ENCODE measurements at places on chromosomes 12 and 14.

GRCh38 chr12:108772247-108772646 lies 40.9 kb upstream of the CORO1C start:
- no peak for DNase-seq

DNA sequence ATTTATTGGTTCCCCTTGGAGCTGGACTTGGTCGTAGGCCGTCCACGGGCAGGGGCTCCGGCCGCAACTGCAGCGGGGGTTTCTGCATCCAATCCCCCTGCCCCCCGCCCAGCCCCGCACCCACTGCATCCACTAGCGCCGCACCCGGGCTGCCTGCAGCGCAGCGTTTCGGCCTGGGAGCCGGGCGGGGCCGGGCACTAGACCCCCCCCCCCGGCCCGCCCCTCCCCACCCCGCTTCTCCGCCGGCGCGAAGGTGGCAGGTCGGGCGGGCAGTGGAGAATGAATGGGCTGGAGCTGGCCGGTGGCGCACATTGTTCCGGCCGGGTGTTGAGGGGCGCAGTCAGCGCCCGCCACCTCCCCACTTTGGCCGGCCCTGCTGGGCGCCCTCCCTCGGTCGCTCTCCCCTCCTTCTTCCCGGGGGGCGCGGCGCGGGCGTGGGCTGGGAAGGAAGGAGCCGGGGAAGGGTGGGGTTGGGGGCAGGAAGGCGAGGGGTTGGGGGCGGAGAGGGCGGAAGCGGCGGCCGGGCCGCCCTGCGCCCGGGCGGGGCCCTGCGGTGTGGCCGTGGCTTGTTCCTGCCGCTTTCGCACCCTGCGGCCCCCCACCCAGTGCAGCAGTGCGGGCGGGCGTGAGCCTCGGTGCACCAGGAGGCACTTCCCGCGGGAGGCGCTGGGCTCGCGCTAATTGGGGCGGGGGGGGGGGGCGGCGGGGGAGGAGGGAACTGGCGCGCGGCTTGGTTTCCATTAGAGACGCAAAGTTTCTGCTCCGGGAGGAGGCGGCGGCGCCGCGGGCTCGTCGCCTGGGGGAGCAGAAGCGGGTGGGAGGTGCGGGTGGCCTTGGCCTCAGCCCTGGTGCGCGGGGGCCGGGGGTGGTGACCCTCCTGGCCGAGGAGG lies 841 bp downstream of the CALM1 start:
- DNase-seq: peak; percentile 74

- DNase-seq: no peak
These were observed 31.2 kb upstream of the VASH1 start for GRCh38 chr14:76729953-76730505.

GRCh38 chr14:64644629-64645028 lies 59.6 kb upstream of the PLEKHG3 start:
- DNase-seq: no peak

- no peak for DNase-seq
These were observed 7.6 kb downstream of the EGLN3 start for GRCh38 chr14:33943096-33943883.

GRCh38 chr12:95642583-95642982 lies 91.3 kb upstream of the USP44 start:
- DNase-seq: no peak

GRCh38 chr12:13085968-13086686 lies 17.3 kb downstream of the GSG1 start:
- DNase-seq: no peak

- DNase-seq: no peak
These were observed 16.9 kb downstream of the MEG3 start for GRCh38 chr14:100842799-100843198.

DNA sequence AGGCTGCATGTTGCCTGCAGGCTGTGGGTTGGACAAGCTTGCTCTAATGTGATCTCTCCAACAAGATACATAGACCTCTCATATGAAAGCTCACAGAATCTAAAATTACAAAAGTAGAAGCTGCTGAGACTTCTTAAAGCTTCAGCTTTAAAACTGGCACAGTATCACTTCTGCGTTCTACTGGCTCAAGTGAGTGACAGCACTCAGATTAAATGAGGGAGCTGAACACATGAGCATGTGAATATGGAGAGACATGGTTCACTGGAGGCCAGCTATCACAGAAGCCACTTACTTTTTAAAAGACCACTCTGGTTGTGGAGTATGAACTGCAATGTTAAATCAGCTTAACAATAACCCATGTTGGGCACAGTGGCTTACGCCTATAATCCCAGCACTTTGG lies 29.1 kb upstream of the ANO6 start:
- no peak for DNase-seq

All from activated T-cell treated with anti-CD3 and anti-CD28 coated beads, Interleukin-2, amount 50 U/mL, for 1 hour (primary cell).